PC-9 (cell line): ENCODE measurements at places on chromosomes 4 and X. TPM values are rescaled to one million over a fixed set of nuclear protein-coding genes. Genes with fewer than 3 reads are reported as not detected.

- H3K4me3 ChIP-seq: no peak overlapping the region
- DNase-seq: no peak
- no peaks in the 10 kb centered on the region for H3K4me1 ChIP-seq
- H3K27ac ChIP-seq: no peak overlapping the region
Observed at GRCh38 chrX:153561337-153561736, 37.6 kb downstream of the CCNQ start.

DNA sequence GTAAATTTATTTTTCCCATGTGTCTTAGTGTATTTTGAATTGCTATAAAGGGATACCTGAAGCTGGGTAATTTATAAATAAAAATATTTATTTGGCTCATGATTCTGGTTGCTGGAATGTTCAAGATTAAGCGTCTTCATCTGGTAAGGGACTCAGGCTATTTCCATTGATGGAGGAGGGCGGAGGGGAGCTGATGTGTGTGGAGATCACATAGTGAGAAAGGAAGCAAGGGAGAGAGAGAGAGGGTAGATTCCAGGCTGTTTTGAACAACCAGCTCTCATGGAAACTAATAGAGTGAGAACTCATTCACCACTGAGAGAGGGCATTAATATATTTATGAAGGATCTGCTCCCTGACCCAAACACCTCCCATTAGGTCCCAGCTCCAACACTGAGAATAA, 39.6 kb upstream of the ADGRL3 start:
- DNase-seq: no peak
- H3K36me3 ChIP-seq: no peaks in the 10 kb centered on the region
- H3K4me3 ChIP-seq: no peak overlapping the region
- no peaks in the 10 kb centered on the region for H3K27me3 ChIP-seq
- H3K4me1 ChIP-seq: no peaks in the 10 kb centered on the region

DNA sequence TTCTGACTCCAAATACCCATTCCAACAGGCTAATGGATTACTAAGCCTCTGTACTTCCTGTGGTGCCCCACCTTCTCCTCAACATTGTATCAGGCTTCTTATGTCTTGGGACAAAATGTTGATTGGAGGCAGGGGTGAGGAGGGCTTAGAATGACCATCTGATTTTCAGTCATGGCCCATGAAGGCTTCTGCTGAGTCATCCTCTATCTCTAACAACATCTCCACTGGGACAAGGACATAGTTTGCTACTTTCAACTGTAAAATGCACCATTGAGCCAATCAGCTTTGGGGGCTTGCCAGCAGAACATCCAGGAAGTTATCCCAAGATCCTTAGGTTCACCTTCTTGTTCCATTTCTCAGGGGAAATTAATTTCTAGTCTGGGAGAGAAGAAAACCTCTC, 29.5 kb downstream of the MAGEB17 start:
- H3K4me1 ChIP-seq: no peaks in the 10 kb centered on the region
- no peak overlapping the region for H3K27ac ChIP-seq
- no peaks in the 10 kb centered on the region for H3K27me3 ChIP-seq
- DNase-seq: no peak
- H3K4me3 ChIP-seq: no peak overlapping the region

SMAD1 gene
- 15.1 and 16.1 TPM in 2 replicates for total RNA-seq

DNA sequence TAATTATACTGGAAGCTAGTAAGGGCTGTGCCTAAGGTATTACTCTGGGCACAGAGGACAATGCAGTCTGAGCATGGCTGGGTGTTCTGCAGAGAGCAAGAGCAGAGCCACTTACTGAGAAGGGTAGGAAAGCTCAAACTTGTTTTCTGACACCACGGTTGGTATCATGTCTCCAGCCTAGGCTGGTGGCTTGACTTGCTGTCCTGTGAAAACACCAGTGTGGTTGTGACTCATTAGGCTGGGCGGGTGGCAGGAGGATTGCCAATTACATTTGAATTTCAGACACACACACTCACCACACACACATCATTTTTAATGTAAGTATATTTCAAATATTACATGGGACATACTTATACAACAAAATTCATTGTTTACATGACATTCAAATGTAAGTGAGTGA, 19.7 kb upstream of the MTM1 start:
- no peak overlapping the region for H3K4me3 ChIP-seq
- no peak for DNase-seq
- H3K36me3 ChIP-seq: no peaks in the 10 kb centered on the region
- H3K4me1 ChIP-seq: no peaks in the 10 kb centered on the region
- H3K27ac ChIP-seq: no peak overlapping the region
- no peaks in the 10 kb centered on the region for H3K27me3 ChIP-seq

TSPAN5 gene
- total RNA-seq: 9.8 and 12.4 TPM in 2 replicates

ADH1A gene
- not detected in 2 replicates for total RNA-seq

ADH4 gene
- total RNA-seq: not detected in 2 replicates

DNA sequence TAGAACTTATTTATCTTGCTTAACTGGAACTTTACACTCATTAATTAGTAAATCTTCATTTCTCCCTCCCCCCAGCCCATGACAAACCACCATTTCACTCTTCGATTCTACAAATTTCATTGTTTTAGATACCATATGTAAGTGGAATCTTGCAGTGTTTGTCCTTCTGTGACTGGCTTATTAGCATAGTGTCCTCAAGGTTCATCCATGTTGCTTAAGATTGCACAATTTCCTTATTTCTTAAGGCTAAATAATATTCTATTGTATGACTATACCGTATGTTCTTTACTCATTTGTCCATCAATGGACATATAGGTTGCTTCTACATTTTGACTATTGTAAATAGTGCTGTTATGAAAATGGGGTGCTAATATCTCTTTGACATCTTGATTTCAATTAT, 24.5 kb upstream of the RNF212 start:
- no peak for DNase-seq
- no peak overlapping the region for H3K27ac ChIP-seq
- H3K36me3 ChIP-seq: no peaks in the 10 kb centered on the region
- peaks cover 78% of the 10 kb centered on the region for H3K27me3 ChIP-seq

TLR3 gene
- 7.7 and 10.3 TPM in 2 replicates for total RNA-seq

PCDH10 gene
- not detected in 2 replicates for total RNA-seq

AKAP14 gene
- 2.7 TPM in 1 of 2 replicates, not detected in the other for total RNA-seq

C4orf51 gene
- total RNA-seq: not detected in 2 replicates

GRCh38 chr4:72119946-72120345, 88.1 kb downstream of the NPFFR2 start:
- peak; percentile 29 for DNase-seq
- H3K36me3 ChIP-seq: no peaks in the 10 kb centered on the region
- no peak overlapping the region for H3K27ac ChIP-seq
- H3K27me3 ChIP-seq: no peaks in the 10 kb centered on the region

SYTL4 gene
- total RNA-seq: 23.4 and 23.6 TPM in 2 replicates

DNA sequence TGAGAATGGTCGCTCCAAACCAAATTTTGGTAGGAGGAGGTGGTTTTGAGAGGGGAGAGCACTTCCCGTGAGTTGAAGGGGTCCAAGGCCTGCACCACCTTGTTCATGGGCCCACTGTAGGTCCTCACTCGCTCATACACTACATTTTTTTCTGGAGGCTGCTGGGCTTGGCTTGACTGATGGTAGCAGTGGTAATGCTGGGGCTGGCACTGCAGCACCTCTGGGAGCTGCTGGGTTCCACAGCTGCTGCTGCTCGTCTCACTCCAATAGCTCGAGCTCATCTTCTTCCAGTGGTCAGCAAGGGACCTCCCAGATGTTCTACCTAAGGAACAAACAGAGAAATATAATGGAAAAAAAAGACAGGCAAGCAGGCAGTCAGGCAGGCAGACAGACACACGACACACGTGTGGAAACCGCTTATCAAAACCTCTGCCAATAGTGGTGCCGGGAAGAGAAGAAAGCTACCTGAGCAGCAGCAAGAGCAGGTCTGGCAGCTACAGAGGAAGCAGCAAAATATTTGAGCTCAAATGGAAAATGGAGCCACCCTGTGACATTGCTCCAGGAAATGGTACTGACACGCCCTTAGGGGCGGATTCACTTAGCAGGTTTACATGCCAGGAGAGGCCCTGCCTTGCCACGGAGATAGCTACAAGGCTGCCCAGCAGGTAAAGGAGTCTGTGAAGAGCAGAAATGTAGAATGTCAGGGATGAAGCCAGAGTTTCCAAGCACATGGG, at the start of gene POF1B:
POF1B (minus strand) TSS at position 492 of the 734 bp plus-strand sequence; CDS start at position 281, 211 bp downstream.
- DNase-seq: peak; percentile 8
- H3K4me1 ChIP-seq: no peaks in the 10 kb centered on the region
- no peaks in the 10 kb centered on the region for H3K27me3 ChIP-seq
- H3K36me3 ChIP-seq: no peaks in the 10 kb centered on the region
- no peak within 1 kb of the TSS for H3K4me3 ChIP-seq

- no peak overlapping the region for H3K27ac ChIP-seq
- no peak for DNase-seq
- H3K4me3 ChIP-seq: no peak overlapping the region
- H3K36me3 ChIP-seq: no peaks in the 10 kb centered on the region
- no peaks in the 10 kb centered on the region for H3K4me1 ChIP-seq
Observed at GRCh38 chrX:102652031-102652688, 877 bp downstream of the GPRASP1 start.

TXK gene
- 1.4 and 2.6 TPM in 2 replicates for total RNA-seq

- peaks cover 4% of the 10 kb centered on the region; the same call in 1 of the 2 replicates for H3K4me1 ChIP-seq
- no peak overlapping the region for H3K27ac ChIP-seq
- H3K27me3 ChIP-seq: no peaks in the 10 kb centered on the region
- DNase-seq: peak; percentile 39
- H3K36me3 ChIP-seq: no peaks in the 10 kb centered on the region
Observed at GRCh38 chr4:184653650-184654049, 4.1 kb downstream of the PRIMPOL start.

DNA sequence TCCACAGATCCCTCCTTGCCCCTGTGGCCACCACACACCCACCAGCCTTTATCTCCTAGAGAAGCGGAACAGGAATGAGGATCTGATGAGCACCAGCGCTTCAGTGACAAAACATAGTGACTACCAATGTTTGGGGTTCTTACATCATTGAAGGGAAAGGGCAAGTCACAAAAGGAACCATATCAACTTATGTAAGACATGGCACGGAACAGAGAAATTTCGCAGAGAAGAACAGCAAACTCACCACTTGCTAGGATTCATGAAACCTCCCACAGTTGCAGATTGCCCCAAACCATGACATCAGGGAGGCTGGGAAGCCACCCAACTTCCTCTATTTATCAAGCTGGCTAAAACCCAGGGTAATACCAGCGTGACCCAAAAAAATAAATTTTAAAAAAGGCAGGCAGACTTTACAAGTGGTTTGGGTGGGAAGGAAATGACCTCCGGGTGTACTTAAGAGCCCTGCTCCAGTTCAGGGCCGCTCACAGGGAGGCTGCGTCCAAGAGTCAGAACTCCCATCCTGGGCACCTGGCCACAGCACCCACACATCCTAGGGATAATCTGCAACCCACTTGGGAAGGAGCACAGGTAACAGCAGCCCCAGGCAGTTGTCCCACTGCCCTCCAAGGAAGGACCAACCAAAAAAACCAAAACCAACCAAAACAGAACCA, 36.0 kb downstream of the ADGRG2 start:
- no peaks in the 10 kb centered on the region for H3K27me3 ChIP-seq
- H3K27ac ChIP-seq: no peak overlapping the region
- H3K36me3 ChIP-seq: no peaks in the 10 kb centered on the region
- no peaks in the 10 kb centered on the region for H3K4me1 ChIP-seq
- no peak for DNase-seq

GRCh38 chr4:66275411-66276038, 605.2 kb upstream of the EPHA5 start:
- no peaks in the 10 kb centered on the region for H3K27me3 ChIP-seq
- DNase-seq: no peak
- H3K4me3 ChIP-seq: no peak overlapping the region
- no peaks in the 10 kb centered on the region for H3K36me3 ChIP-seq
- no peaks in the 10 kb centered on the region for H3K4me1 ChIP-seq
- no peak overlapping the region for H3K27ac ChIP-seq

DNA sequence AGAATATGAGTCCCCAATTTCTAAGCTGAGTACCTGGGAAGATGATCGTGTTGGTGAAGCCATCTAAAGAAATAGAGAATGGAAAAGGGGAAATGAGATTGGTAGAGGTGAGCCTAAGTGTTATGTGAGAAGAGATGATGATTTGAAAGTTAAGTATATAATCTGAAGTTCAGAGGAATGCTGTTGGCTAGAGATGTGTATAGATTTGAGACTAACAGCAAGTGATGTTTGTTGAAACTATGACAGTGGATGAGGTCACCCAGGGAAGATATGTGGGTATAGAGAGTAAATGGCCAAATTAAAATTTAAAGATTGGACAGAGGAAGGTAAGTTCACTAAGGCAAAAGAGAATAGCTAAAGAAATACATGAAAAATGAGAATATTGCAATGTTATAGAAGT, 324.2 kb downstream of the MAPK10 start:
- no peak overlapping the region for H3K27ac ChIP-seq
- H3K4me1 ChIP-seq: peaks cover 16% of the 10 kb centered on the region
- H3K4me3 ChIP-seq: no peak overlapping the region
- no peaks in the 10 kb centered on the region for H3K36me3 ChIP-seq
- no peaks in the 10 kb centered on the region for H3K27me3 ChIP-seq

- H3K27me3 ChIP-seq: no peaks in the 10 kb centered on the region
- H3K4me1 ChIP-seq: no peaks in the 10 kb centered on the region
- no peak overlapping the region for H3K4me3 ChIP-seq
Observed at GRCh38 chrX:153953342-153953830, 8.9 kb upstream of the RENBP start.

GRCh38 chr4:87188932-87189331, 31.5 kb downstream of the KLHL8 start:
- H3K27ac ChIP-seq: no peak overlapping the region
- no peak for DNase-seq
- no peak overlapping the region for H3K4me3 ChIP-seq
- no peaks in the 10 kb centered on the region for H3K4me1 ChIP-seq
- no peaks in the 10 kb centered on the region for H3K36me3 ChIP-seq
- no peaks in the 10 kb centered on the region for H3K27me3 ChIP-seq

GPRIN3 gene
- total RNA-seq: 0.02 and 0.05 TPM in 2 replicates

- DNase-seq: no peak
- H3K27ac ChIP-seq: no peak overlapping the region
- no peak overlapping the region for H3K4me3 ChIP-seq
- H3K36me3 ChIP-seq: no peaks in the 10 kb centered on the region
- no peaks in the 10 kb centered on the region for H3K27me3 ChIP-seq
Observed at GRCh38 chr4:149113804-149114430, 671.7 kb upstream of the NR3C2 start.

DNA sequence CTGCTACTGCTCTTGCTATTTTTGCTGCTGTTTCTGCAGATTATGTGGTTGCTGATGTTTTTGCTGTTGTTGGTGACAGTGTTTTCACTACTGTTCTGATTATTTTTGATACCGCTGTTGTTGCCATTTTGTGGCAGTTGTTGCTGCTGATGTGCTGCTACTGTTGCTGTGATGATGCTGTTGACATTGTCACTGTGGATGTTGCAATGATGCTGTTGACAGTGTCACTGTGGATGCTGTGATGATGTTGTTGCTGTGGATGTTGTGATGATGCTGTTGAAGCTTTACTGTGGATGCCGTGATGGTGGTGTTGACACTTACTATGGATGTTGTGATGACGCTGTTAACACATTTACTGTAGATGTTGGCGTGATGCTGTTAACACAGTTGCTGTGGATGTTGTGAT, 180.3 kb downstream of the EVC2 start:
- peaks cover 5% of the 10 kb centered on the region; the same call in 1 of the 2 replicates for H3K27me3 ChIP-seq
- no peak overlapping the region for H3K27ac ChIP-seq
- DNase-seq: no peak
- no peaks in the 10 kb centered on the region for H3K36me3 ChIP-seq

GRCh38 chr4:170124406-170124805, 34.6 kb upstream of the AADAT start:
- H3K4me1 ChIP-seq: no peaks in the 10 kb centered on the region
- H3K27me3 ChIP-seq: no peaks in the 10 kb centered on the region
- H3K27ac ChIP-seq: no peak overlapping the region

TLR2 gene
- total RNA-seq: 0.55 and 1.1 TPM in 2 replicates
